ENCODE measurements at places on chromosomes 3 and 15.

DNA sequence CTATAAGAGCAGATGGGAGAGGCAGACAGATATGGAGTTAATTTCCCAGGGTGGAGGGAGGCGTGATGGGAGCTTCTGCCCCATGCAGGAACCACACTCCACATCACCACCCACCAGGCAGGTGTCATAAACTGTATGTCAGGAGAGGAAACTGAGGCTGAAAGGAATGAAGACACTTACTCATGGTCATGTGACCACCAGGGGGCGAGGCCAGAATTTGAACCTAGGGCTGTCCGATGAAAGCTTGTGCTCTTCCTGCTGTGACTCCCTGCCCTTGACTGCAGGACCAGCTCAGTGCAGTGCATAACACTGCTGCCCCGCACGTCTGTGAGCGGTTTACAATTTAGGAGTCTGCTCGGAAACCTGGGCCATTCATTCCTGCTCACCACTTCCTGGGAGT, 28.8 kb downstream of the NUP210 start:
- DNase-seq, result no peak

DNA sequence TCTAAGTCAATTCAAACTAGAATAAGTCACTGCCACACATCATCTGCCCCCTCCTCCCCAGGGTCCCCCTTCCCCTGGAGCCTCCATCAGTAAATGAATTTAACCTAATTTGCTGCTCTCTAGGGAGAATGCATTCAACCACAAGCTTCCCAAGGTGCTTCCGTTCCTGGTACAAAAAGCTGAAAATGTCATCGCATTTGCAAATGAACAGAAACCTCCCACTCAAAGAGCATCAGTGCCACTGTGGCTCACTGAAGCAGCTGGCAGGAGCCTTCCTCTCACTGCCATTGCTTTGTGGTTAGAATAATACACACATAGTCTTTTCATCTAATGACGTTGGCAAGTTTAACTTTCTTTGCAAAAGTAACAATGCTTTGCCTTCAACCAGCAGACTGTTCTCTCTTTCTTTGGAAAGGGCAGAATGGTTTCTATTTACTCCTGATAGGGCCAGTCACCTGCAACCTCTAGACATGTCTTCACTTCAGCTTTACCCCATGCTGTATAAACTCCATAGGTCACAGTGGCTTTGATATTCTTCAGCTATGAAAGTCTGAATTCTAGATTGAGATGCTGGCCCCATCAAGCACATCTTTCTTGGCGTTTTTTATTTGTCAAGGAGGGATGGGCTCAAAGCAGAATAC, 238.1 kb downstream of the CPNE4 start:
- no peak for DNase-seq

- no peak for DNase-seq
Measured at GRCh38 chr15:40767838-40768500, 1.8 kb upstream of the C15orf62 start.

- no peak for DNase-seq
Measured at GRCh38 chr15:93645594-93645993, 556.6 kb upstream of the RGMA start.

GRCh38 chr3:94172695-94173310, 109.9 kb downstream of the NSUN3 start:
- no peak for DNase-seq

DNA sequence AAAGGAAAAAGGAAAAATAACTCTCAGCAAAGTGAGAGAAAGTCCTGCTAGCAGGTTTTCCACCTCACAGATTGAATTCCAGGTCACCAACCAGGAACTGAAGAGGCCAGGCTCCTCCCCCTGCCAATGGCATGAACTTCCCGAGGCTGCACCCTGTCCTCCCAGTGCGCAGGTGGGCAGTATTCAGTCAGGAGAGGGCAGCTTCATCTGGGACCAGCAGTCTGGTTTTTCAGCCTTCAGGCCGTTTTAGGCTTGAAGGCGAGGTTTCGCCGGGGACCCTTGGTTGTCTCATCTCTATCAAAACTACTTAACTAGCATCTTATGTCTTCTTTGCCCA, 41.2 kb downstream of the TRAT1 start:
- no peak for DNase-seq

GRCh38 chr3:60076331-60076730, 1026.5 kb upstream of the CFAP20DC start:
- no peak for DNase-seq

- no peak for DNase-seq
Measured at GRCh38 chr3:97438131-97438530, 326.4 kb upstream of the ARL6 start.

DNA sequence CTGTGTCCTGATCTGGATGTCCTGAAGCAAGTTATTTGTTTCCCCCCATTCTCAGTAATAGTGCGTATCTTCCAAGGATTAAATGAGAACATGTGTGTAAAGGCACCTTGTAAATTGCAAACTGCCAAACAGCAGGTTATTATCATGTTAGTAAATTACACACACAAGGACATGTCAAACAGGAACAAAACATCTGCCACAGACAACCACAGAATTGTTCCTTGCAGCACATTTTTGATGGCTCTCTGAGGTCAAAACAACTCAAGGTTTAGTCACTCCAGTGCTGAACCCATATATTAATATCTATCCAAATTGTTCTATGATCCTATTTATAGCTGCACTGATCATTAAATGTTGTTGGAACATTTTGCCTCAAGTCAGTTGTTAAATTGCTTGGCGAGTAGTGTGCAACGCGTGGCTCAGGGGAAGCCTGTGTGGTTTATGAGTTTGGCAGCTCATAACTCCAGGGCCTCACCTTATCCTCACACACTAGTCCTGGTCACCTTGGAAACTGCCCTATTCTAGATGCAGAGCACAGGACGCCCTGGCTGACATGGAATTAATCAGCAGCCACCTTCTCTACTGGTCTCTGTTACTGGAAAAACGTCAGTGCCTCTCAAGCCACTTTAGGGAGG, 46.3 kb upstream of the CDV3 start:
- DNase-seq, result no peak

GRCh38 chr3:42537350-42537749, 34.9 kb downstream of the VIPR1 start:
- no peak for DNase-seq

- DNase-seq, result no peak
Measured at GRCh38 chr15:58294681-58295254, 137.0 kb upstream of the LIPC start.

DNA sequence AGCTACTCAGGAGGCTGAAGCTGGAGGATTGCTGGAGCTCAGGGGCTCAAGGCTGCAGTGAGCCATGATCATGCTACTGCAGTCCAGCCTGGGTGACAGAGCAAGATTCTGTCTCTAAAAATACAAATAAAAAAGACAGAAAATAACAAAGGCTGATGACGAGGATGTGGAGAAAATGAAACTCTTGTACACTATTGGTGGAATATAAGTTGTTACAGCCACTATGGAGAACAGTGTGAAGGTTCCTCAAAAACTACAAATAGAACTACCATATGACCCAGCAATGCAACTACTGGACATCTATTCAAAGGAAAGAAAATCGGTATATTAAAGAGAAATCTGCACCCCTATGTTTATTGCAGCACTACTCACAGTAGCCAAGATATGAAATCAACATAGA, 526.7 kb upstream of the NAALADL2 start:
- DNase-seq, result no peak

DNA sequence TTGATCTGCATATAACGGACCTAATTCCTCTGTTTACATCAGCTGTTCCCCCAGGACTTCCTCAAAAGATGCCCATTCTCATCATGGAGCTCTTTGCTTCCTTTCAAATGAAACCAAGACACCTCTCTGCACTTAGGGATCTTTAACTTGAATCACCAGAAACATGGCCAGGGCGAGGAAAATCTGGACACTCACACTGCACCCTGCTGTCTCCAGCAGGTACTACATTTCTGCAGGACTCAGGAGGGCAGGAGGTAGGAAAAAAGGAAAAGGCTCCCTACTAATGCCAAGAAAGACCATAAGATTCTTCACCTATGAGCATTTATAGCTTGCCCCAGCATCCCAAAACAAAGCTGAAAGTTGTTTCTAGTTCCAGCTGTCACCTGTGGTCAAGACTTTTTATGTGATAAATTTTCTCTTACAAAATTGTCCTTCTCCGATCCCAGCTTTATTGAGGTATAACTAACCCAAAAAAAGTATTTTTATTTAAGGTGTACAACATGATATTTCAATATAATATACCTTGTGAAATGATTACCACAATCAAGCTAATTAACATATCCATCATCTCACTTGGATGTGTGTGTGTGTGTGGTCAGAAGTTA, 87.3 kb upstream of the C15orf61 start:
- no peak for DNase-seq

DNA sequence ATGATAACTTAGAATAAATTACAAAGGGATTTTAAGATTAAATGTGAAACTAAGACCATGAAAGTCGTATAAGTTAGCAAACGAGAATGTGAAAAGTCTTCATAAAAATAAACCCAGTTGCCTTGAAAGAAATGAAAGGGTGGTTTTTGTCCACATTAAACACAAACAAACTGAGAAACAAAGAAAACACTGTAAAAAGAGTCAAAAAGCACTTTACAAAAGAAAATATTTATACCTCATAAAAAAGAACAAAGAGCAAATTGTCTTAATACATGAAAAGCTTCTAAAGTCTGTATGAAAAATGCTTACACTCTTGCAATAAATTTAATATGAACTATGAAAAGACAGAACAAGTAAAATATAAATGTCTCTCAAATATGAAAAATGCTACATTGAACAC, 865.9 kb upstream of the CADM2 start:
- DNase-seq, result no peak

- DNase-seq, result no peak
Measured at GRCh38 chr3:27679691-27680090, 42.4 kb downstream of the EOMES start.

DNA sequence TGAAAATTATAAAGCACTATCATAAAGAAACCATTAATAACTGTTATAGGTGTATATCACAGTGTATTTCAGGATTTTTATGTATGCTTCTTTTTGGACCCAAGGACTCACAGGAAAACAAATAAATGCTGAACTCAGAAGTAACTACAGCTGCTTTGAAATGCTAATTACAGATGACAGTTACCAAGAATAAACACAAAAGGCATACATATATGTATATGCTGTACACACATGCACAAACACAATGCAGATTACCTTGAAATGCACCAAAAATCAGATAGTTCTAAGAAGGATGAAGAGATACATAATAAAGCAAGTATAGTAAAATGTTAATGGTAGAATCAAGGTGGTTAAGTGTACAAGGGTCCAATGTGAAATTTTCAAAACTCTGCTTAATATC, 52.2 kb downstream of the ZNF280D start:
- no peak for DNase-seq

- DNase-seq, result no peak
Measured at GRCh38 chr3:139630542-139630941, 47.2 kb downstream of the NMNAT3 start.

GRCh38 chr15:26214290-26214689, 351.2 kb upstream of the ATP10A start:
- DNase-seq, result no peak

DNA sequence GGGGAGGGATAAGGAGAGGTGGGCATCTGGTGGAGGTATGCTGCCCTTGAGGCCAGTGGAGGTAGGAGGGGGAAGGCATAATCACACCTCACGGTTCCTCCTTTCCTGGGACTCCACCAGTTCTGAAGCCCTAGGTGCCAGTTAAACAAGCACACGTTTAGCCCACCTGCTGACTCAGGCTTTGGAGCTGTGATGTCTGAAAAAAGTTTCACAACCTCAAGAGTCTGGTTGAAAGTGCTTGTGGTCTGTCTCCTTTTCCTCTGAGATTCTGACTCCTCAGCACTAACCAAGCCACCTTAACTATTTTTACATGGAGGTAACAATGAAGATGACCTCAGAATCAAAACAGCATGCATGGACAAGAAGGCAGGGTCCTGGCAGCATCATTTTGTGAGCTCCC, 23.0 kb downstream of the HPS3 start:
- DNase-seq, result peak; percentile 67

DNA sequence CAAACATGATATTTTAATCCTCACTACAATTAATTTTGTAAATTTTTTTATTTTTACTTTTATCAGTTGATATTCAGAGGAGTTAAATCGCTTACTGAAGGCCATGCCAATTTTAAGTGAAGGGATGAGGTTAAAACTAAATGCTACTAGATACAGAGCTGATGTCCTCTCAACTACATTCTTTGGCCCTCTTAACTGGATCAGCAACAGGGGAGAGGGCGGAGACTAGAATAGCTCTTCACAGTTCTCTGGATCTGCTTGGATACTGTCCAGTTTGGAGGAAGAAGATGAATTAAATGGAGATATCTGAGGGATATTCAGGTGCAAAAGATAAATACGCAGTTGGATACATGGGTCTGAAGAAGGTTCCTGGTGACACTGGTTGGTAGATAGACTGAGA, 85.6 kb upstream of the LYSMD4 start:
- DNase-seq, result no peak

- peak; percentile 16 for DNase-seq
Measured at GRCh38 chr3:192467230-192468140, 259.9 kb downstream of the FGF12 start.

DNA sequence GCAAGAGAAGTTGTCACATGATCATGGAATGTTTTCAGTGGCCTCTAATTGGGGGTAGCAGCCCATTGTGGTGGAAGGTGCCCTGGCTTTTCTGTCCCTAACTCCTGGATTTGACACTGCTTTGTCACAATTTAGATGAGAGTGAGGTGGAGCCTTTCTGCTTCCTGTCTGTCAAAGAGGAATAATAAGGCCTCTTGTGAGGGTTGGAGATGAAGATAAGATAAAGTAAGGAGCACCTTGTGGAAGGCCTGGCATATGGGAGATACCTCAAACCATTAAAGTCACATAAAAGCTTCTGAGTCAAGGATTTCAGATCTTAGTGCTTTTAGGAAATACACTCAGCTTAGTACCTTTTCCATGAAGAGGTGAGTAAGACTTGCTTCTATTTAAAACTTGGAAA, 172.6 kb upstream of the FAM3D start:
- DNase-seq, result no peak

DNA sequence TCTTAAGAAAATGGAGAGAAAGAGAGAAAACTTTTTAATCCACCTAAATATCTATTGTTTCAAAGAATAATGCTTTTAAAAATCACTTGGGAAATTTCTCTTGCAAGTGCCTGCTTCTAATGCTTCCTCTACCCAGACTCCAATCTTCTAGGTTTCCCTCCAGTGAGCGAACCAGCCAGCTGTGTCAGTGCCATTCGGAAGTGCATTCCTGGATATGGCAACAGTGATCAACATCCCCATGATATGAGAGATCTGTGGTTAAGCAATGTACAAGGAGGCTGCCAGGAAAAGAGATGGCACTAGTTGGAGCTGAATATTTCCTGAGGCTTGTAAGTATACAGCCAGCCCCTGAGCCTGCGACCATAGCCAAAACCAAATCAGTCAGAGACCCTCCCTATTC, 53.3 kb upstream of the KCNMB2 start:
- DNase-seq, result peak; percentile 54

DNA sequence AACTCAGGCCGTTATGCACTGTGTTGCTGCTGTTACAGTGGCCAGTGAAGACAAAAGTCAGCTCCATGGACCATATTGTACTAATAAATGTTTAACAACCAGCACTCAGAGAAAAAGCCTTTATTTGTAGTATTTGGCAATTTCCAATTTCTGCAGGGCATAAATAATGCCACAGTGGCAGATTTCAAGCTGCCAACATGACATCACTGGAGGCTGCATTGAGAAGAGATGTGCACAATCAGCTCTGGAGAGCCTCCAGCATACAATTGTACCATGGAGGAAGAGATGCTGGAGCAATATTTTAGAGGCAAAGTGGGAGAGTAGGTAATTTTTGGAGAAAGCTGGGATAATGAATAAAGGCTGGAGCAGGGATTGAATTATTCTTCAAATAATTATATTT, 9.7 kb upstream of the ALCAM start:
- DNase-seq, result no peak

Measured in kidney epithelial cell (primary cell).